Stimulated activated CD8-positive, alpha-beta memory T cell treated with anti-CD3 and anti-CD28 coated beads, Interleukin-4, amount 100 ng/mL, for 4 hours (primary cell): ENCODE measurements at places on chromosomes 1 and 21.

DNA sequence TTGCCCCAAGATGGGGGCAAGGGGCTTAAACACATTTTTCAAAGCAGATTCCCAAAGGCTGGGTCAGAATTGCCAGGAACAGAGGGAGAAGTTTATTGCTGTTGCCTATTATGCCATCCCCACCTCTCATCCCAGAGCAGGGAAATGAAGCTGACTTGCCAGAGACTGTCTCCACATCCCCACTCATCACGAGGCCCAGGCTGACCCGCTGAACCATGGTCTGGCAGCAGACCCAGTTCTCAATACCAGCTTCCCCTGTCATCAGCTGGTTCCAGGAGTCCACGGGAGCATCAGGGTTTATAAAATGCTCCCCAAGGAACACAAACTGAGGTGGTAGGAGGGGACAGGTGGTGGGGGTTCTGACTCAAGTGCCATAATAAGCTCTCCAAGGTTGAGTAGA is 605.9 kb downstream of the NPHP4 start:
- DNase-seq = no peak

- DNase-seq = no peak
Observed at GRCh38 chr21:28675331-28676041, 317.2 kb downstream of the LTN1 start.

GRCh38 chr1:199279067-199279466 is 640.2 kb downstream of the PTPRC start:
- DNase-seq = no peak

DNA sequence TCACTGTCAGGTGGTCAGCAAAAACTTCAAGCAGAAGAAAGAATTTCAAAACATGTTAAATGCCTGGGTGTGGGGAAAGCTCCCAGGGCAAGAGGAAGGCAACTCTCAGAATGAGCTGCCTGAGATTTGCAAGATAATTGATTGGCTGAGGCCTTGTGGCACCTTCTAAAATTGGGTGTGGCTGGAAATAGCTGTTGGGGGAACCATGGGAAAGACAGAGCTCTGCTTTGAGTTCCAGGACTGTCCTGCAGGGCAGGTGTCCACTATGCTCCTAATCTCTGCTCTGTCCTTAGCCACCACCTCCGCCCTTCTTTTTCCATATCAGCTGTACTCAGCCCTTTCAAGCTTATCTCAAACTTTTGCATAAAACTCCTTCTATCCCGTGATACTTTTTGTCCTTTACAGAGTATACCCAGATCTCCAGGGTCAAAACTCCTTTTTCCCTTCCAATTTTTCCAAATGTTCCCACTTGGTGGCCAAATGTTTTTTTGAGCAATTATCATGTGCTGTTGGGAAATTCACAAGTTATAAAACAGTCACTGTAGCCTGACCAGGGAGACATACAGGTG is 23.8 kb upstream of the PPP2R5A start:
- DNase-seq = no peak

DNA sequence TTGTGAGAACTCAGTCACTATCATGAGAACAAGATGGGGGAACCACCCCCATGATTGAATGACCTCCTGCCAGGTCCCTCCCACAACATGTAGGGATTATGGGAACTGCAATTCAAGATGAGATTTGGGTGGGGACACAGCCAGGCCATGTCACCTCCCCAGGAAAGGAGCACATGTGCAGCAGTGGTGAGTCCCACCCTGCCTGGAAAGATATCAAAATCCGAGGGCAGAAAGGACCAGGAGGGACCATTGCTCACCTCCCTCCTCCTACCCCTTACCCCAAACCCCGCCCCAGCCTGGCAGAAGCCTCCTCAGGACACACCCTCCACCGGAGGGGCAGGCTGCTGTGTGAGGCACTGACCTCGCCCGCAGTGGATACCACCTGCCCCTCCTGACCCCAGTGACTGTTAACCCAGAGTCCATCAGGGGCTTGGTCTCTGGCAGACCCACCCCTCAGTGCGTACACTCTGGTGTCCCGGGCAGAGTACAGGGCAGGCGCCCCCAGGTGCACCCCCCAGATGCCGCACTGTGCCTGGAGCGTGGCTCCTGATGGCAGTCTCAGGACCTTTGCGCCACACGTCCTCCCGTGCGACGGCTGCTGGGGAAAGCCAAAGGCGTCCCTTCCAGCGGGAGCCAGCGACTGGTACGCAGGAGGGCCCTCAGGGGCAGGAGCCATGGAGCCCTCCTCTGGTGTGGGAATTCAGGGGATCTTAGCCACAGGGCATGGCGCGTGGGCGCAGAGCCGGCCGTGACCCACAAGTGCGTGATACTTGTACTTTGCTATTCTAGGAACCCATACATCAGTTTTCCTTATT is 20.9 kb downstream of the PDXK start:
- DNase-seq = no peak
